ENCODE measurements at places on chromosomes 1 and 21.

GRCh38 chr1:167681024-167681423 lies 40.8 kb upstream of the MPZL1 start:
- no peak for DNase-seq

GRCh38 chr1:200707116-200707515 lies 31.6 kb upstream of the CAMSAP2 start:
- no peak for DNase-seq

DNA sequence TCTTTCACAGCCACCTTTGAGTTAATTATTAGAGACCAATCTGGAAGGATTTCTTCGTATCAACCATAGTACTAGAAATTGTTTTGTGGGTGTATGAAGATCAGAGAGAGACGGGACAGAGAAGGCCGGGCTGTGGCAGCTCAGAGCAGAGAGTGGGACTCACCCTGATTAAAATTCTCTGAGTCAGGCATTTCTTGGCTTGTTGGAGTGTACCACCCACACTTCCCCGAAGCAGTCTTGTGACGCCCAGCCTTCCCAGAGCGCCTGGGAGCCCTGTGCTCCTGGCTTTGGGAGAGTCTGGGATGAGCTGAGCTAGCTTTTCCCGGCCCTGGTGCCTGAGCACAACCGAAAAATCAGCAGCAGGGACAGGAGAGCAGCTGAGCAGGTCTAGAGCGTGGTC lies 19.4 kb downstream of the PLEKHM2 start:
- peak; percentile 87 for DNase-seq

GRCh38 chr21:37874904-37875780 lies 41.1 kb downstream of the KCNJ6 start:
- no peak for DNase-seq

GRCh38 chr1:149888247-149888998 lies 10.9 kb upstream of the BOLA1 start:
- peak; percentile 93 for DNase-seq

- DNase-seq: no peak
Measured at GRCh38 chr1:215551806-215552205, 15.3 kb upstream of the KCTD3 start.

DNA sequence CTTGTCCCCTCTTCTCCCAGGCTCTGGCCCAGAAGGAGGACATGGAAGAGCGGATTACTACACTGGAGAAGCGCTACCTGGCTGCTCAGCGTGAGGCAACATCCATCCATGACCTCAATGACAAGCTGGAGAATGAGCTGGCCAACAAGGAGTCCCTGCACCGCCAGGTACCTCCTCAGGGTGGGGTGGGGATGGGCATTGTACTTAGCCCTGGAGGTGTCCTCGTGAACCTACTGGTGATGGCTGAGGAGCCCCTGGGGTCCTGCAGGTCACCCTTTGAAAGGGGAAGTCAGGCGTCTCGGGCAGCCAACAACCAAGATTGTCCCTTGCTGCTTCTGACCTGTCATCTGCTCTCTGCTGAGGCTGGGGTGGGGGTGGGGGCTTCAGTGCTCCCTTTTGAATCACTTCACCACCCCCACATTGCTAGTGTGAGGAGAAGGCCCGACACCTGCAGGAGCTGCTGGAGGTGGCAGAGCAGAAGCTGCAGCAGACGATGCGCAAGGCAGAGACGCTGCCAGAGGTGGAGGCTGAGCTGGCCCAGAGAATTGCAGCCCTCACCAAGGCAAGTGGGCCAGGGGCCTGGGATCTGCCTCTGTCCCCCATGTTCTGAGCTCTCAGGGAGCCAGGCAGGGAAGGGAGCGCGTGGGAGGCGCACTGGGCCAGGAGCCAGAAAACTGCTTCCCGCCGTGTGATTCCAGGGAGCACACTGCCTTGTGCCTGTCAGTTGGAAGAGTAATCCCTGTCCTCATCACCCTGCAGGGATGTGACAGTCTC lies 19.7 kb downstream of the PPFIA4 start:
- no peak for DNase-seq

- no peak for DNase-seq
Measured at GRCh38 chr1:119874186-119874585, 22.1 kb downstream of the ADAM30 start.

GRCh38 chr1:4085546-4085945 lies 185.5 kb upstream of the C1orf174 start:
- no peak for DNase-seq

DNA sequence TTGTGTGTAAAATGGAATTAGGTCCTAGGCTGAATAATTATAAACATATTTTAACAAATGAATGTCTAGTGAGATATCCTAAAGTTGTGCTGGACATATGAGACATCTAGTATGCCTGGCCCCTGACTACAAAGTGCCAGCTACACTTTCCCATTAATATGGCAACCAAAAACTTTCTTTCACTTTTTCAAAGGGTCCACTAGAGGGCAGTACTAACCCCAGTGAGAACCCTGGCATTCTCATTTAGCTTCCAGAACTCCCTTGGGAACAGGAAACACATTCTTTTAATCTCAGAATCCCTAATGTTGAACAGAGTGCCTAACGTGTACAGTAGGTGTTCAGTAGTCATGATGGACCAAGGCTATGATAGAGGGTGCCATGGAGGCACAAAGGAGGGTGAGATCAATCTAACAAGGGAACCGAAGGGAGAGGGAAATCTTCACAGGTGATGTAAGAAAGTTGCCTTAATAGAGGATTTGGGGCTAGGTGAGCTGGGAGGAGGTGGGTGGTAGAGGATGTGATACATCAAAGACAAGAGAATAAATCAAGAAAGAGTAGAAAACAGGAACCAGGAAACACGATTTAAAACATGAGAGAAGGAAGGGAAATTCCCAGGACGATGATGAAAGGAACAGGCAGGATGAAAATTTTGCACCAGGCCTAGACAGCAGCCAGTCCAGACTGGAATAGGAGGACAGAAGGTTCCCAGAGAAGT lies 41.6 kb downstream of the NSL1 start:
- DNase-seq: peak; percentile 84

DNA sequence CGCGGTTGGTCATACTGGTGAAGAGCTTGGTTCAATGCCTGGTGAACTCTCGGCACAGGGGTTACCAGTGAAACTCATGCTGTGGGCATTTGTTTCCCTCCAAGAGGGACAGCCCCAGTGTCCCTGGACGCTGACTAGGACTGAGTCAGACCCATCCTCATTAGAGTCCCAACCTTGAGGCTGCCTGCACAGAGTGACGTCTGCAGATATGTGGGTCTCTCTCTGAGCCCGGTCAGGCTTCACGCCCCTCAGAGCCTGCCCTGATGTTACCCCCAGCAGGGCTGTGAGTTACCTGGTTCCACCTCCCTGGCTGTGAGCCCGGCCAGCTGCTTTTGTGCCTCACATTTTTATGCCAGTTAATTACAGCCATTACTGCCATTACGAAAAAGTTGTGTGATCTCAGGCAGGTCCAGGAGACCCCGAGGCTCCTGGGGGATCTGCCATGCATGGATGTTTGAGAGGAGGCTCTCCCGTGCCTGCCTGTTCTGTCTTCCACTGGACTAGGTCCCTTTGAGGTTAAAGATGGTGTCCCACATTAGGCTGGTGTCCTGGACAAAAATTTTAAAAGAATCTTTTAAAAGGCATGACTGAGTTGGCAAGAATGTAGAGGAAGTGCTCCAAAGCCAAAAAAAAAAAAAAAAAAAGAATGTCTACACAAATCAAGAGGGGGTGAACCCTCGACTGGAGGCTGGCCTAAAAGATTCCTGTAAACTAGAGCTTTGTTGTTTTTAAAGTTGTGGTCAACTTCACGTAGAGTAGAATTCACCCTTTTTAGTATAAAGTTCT lies 36.6 kb upstream of the PADI1 start:
- DNase-seq: peak; percentile 95

DNA sequence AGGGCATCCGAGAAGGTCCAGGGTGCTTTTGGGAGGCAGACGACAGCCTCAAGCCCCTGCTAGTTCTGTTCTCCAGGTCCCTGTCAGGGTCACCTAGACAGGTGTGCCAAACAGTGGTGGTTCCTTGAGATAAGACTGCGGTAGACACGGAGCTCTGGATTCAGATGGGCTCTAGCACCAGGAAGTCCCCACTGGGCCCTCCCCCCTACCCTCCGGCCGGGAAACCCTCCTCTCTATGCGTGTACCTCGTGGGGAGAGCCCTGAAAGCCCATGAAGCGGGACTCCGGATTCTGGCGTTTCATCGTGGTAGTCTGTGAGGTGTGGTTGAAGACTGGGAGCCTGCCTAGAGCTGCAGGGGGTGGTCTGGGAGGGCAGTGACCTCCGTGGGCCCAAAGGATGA lies 2.1 kb upstream of the KCNA2 start:
- no peak for DNase-seq

DNA sequence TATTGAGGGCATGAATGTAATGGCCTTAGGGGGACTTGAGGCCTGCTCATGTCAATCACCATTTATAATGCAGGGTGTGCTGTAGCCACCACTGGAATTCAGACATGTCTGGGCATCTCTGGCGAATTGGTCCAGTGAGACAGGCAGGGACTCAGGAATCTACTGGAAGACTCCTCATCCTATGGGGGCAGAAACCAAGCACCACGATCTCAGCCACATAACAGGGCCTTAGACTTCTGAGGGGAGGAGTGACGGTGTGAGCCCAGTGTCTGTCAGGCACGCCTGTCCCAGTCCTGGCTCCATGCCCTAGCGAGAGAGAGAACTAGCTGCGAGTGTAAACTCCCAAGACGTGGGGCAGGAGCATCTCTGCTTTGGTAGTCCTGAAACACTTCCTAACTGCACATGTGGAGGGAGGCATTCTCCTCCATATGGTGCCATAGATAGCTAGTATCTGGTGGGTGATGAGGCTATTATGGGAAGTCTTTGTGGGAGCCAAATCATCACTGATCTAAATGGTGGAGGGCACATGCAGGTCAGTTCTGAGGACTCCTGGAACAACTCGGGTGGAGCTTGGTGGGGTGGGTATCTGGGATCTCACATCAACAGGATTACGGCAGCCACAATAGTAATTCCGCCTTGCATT lies 29.8 kb upstream of the KIAA0040 start:
- DNase-seq: no peak

DNA sequence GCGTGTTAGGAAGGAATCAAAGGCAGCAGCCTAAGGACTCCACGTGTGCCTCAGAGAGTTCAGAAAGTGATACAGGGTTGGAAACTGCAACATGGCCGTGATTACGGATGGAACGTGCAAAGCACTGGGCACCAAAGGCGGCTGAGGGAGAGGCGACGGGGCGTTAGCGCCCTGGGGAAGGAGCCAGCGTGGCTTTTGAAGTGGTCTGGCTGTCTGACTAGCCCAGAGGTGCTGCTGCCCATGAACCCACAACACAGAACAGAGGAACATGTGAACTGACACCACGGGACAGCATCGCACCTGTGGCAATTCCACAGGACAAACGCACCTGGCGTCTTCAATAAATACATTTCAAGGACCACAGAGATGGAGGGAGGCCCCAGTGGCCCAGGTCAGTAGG lies 18.0 kb upstream of the TMEM52 start:
- no peak for DNase-seq

GRCh38 chr1:155127105-155127966 lies at the start of gene EFNA1:
EFNA1 (plus strand) TSS chr1:155127876; CDS start chr1:155127978, 102 bp downstream.
- peak; percentile 33 for DNase-seq

GRCh38 chr1:213391445-213391844 lies 340.4 kb downstream of the RPS6KC1 start:
- no peak for DNase-seq

DNA sequence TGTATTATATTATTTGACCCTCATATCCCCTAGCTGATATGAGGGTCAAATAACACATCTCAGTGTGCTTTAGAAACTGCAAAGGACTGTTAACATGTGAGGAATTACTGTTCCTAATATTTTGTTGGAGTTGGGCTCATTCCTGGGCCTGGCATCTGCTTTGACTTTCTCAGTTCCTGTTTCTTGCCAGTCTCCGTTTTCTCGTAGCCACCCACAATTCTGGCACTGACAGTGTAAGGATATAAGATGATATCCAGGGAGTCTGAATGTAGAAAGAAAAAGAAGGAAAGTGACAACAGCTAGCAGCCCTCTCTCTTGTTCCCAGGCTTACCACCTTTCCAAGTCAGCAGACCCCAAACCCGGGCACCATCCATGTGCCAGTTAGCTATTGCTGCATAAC lies 54.4 kb upstream of the SCMH1 start:
- no peak for DNase-seq

- DNase-seq: no peak
Measured at GRCh38 chr1:235865565-235866204, 1.0 kb downstream of the LYST start.

GRCh38 chr1:31382379-31382989 lies 9.6 kb upstream of the FABP3 start:
- DNase-seq: no peak

DNA sequence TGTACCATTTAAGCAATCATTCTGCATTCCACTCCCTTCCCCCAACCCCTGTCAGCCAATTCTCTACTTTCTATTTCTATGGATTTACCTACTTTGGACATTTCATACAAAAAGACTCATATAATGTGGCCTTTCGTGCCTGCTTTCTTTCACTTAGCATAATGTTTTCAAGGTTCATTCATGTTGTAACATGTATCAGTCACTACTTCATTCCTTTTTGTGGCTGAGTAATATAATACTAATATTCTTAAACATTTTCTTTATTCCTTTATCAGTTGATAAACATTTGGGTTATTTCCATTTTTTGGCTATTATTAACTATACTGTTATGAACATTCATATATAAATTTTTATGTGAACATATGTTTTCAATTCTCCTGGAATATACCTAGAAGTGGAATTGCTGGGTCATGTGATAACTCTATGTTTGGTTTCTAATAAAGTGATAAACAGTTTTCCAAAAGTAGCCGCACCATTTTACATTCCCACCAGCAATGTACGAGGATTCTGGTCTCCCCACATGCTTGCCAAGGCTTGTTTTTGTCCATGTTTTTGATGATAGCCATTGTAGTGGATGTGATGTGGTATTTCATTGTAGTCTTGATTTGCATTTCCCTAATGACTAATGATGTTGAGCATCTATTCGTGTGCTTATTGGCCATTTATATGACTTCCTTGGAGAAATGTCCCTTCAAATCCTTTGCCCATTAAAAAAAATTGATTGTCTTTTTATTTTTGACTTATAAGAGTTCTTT lies 61.9 kb upstream of the GNG12 start:
- no peak for DNase-seq

GRCh38 chr21:34909492-34910292 lies 139.4 kb downstream of the RUNX1 start:
- DNase-seq: no peak

DNA sequence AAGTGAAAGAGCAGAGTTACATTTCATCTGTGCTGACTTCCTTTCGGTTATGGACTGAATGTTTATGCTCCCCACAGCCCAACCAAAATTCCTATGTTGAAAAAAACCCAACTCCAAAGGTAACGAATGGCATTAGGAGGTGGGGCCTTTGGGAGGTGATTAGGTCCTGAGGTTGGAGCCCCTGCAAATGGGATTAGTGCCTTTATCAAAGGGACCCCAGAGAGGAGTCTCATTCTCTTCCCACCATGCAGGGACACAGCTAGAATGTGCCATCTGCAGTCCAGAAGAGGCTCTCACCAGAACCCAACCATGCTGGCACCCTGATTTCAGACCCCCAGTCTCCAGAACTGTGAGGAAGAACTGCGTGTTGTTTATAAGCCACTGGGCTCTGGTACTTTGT lies 199.3 kb downstream of the TOMM20 start:
- no peak for DNase-seq

- DNase-seq: peak; percentile 86
Measured at GRCh38 chr1:77889671-77890070, 1.2 kb downstream of the NEXN start.

- peak; percentile 94 for DNase-seq
Measured at GRCh38 chr1:161198897-161199431, at the start of gene ADAMTS4. ADAMTS4 (minus strand) TSS chr1:161199054; CDS start chr1:161198627, 427 bp downstream.

- DNase-seq: no peak
Measured at GRCh38 chr1:26401891-26402290, 8.7 kb upstream of the LIN28A start.

GRCh38 chr1:84827976-84828375 lies 65.0 kb downstream of the LPAR3 start:
- DNase-seq: no peak

- DNase-seq: no peak
Measured at GRCh38 chr1:234311414-234311813, 61.8 kb upstream of the COA6 start.
